ENCODE measurements at places on chromosomes 7 and 10. TPM values are rescaled to one million over a fixed set of nuclear protein-coding genes. Genes with fewer than 3 reads are reported as not detected.

DNA sequence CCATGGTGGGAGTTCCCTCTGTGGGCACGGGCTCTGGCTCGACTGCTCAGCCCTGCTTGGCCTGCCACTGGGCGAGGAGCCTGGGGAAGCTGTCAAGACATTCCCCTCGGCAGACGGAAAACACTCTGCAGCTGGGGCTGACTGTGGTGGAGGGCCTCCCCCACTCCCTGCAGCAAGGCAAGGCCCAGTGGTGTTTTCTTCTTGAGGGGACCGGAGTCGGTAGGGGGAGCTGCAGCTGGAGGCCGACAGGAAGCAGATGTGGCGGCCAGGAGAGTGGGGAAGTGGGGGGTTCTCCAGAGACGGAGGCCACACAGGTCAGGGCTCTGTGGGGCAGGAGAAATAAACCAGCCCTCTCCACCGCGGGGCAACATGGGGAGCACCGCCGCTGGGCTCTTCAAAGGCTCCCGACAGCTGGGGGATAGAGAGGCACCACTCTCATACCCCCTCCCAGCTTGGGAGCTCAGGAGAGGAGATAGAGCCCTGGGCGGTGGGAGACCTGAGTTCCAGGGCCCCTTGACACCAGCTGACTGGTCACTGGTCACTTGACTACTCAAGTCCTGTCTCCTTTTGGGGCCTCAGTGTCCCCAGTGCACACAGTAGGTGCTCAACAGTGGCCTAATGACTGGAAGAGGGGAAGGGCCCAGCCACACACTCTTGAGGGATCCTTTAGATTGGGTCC, 43.4 kb downstream of the PPIF start:
- DNase-seq: no peak

Gene ASAH2B
- polyA plus RNA-seq: 4.9 TPM

- no peak for DNase-seq
These were observed 20.4 kb upstream of the TTYH3 start for GRCh38 chr7:2611401-2611800.

DNA sequence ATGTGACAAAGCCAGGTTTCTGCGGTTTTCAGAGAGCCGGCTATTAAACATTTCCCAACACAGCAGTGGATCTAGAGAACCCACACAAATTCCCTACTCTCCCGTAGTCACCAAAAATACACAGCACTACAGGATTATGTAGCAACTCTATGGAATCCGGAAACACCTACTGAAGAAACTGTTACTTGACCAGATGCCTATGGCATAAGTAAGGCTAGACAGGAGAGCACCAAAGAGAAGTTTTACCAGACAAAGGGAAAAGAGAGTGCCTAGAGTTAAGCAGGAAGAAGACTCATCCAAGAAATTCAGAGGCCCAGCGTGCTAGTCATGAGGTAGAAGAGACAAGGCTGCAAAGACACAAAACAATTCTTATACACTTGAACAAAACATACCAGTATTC, 321.1 kb downstream of the PARD3 start:
- DNase-seq: peak; percentile 68

DNA sequence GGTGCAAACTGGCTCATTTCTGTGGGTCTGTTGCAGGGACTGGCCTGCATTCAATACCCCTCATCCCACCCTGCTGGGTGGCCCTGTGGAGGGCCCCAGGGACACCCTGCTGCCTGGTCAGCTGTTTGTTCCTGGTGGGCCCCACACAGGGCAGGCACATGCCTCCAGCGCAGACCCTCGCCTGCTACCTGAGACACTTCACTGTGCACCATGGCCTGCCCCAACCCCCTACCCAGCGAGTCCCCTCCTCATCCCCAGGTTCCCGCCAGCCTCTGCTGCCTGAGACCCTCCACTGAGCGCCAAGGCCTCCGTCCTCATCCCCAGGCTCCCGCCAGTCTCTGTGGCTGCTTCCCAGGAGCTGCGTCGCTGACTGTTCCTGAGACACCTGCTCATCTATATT, 16.8 kb downstream of the GPR146 start:
- no peak for DNase-seq

DNA sequence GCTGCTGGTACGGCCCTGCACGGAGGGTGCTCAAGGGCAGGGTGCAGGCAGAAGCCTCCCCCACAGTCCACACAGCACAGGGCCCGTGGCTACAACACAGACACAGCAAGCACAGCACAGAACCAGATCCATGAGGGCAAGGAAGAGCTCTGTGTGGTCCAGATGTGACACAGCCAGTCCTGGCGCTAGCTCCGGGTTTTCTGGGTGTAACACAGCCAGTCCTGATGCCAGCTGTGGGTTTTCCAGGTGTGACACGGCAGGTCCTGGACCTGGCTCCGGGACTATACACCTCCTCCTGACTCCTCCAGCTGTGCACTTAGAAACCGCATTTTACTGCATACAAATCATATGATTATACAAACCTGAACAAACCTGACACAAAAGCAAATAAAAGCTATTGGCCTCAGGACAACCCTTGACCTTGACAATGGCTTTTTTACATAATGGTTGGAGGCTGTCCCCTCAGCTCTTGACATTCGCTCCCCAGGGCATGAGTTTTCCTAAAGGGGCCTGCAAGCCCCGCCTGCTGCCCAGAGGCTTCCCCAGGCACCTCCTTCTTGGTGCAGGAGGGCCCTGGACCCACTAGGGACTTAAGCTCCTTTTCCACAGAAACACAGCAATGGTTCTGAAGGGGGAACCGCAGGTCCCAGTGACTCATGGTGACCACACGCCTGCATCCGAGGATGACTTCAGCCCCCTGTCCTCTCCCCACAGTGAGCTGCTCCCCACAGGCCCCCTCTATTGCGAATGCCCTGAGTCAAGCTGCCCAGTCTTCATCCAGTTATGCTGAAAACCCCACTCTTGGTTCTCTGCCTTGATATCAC, 209.6 kb downstream of the PTPRN2 start:
- no peak for DNase-seq

DNA sequence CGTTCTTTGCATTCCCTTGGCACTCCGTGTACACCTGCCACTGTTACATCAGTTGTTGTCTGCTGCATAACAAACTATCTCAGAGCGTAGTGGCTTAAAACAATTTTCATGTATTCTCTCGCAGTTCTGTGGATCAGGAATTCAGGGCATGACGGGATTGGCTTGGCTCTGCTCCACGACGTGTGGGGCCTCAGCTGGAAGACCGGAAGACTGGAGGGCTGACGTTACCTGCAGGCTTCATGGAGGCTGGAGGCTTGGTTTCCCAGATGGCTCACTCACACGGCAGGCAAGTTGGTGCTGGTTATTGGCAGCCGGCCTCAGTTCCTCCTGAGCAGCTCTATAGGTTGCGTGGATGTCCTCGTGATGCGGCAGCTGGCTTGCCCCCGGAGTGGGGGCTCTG, 25.5 kb downstream of the NYAP1 start:
- no peak for DNase-seq

Gene TDRD1
- not detected for polyA plus RNA-seq

DNA sequence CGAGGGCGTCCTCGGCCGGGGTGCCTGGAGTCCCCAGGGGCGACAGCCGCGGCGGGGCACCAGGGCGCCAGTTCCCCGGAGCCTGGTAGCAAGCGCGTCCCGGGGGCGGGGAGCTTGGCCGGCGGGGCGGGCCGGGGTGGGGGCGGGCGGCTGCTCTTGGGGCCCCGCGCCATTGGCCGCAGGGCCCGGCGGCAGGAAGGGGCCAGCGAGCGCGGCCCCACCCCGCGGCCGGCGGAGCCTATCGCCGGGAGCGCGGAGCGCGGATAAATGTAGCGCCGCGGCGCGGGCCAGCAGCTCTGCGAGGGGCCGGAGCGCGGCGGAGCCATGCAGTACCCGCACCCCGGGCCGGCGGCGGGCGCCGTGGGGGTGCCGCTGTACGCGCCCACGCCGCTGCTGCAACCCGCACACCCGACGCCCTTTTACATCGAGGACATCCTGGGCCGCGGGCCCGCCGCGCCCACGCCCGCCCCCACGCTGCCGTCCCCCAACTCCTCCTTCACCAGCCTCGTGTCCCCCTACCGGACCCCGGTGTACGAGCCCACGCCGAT, at the start of gene HHEX:
Gene HHEX, plus strand, starts transcription at position 293 of the 548 bp plus-strand sequence. Its CDS starts 32 bp downstream, at position 325.
- DNase-seq: peak; percentile 57

DNA sequence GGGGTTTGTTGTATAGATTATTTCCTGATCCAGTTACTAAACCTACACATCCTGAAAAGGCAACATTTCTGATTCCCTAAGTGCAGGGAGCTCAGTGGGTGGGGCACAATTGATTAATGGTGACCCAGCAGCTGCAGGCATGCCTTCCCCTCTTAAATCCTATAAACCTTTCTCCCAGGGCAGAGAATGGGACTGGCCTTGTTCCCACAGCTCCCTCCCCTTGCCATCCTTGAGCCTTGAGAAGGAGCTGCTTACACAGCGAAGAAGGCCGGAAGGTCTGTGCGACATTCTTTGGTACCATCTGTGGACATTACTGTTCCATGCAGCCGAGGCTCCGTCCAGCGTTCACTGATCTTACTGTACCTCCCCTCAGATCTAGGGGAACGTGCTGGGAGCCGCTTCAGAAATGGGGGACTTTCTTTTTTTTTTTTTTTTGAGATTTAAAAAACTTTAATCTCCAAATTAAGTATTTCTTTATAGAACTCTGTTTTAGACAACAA, 14.3 kb downstream of the KLF6 start:
- no peak for DNase-seq
